Sigmoid colon (tissue), 7 donors: ENCODE measurements at places on chromosomes 2 and 18. TPM values are rescaled to one million over a fixed set of nuclear protein-coding genes. Genes with fewer than 3 reads are reported as not detected.

Gene TMEM178A
- total RNA-seq: 3.9 TPM

Gene NPPC
- total RNA-seq: not detected

GRCh38 chr2:204257781-204258180, 287.5 kb upstream of the PARD3B start:
- no peak for DNase-seq

DNA sequence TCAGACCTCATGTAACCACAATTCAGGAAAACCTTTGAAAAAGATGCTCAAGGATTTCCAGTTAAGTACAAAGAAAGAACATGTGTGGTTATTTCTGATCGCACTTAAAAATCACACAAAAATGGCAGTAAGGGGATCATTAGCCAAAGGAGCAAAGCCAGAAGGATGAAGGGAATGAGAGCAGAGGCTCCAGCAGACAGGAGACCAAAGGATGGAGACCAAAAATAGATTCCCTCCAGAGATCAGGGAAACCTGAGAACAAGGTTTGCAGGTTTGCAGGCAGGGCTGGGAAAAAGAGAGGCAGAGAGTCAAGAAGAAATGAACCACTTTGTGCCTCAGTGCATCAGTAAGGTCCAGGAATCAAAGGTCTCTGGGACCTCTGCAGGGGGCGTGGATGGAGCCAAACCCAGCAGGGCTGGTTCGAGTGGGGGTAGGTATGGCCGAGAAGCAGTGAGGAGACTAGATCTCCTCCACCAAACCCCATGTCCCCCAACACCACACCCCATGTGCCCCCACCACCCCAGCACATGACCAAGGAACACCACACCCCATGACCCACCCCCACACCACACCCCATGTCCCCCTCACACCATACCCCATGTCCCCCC, 98.5 kb upstream of the GPC1 start:
- DNase-seq: no peak

DNA sequence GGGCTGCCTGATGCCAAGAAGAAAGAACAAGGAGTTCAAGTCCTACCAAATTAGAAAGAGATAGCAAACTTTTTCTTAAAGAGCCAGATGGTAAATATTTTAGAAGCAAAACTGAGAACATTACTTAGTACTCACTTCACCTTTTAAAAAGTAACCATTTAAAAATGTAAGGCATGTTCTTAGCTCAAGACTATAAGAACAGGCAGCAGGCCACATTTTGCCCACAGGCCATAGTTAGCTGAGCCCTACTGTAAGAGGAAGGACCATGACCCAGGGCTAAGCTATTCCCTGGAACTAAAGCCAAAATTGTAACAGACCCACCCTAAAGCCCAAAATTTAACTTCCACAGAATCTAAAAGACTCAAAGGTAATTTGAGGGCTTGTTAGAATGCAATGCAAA, 31.3 kb downstream of the USP40 start:
- no peak for DNase-seq

Gene ACVR1C
- 1.9 TPM for total RNA-seq

DNA sequence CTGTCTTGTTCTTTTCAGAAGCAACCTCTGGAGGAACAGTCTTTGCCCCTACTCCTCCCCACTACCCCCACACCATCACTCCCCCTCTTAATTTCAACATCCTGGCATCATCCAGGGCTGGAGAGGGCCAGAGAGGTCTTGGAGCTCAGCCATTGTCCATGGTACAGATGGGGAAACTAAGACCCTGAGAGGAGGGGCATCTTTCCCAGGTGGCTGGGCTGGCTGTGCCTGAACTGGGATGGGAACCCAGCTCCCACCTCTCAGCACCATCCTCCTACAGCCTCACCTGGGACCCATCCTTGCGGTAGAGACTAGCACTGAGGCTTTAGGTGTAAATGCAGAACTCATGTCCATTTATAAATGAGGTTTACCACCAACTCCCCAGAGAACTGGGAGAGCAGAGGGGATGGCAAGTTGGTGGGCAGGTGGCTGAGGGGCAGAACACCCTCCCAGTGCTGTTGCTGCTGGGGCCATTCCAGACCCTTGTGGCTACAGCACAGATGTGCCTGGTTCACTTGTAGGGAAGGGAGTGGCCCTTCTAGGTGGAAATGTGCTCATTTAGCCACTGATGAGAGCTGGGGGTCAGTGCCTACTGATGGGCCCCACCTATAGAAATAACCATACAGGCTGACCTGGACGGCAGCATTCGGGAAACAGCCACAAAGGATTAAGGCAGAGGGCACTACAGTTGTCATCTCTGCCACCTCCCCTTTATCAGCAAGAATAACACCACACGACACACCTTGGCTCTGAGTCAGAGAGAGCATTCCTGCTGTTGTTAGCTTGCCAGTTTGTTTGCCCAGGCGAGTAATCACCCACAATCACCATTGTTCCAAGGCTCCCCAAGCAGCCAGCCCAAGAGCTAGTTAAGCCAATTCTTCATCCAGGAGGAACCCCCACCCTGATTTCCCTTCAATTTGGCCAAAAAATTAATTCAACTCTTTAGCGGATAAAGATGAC, 2.1 kb downstream of the MLPH start:
- DNase-seq: no peak

DNA sequence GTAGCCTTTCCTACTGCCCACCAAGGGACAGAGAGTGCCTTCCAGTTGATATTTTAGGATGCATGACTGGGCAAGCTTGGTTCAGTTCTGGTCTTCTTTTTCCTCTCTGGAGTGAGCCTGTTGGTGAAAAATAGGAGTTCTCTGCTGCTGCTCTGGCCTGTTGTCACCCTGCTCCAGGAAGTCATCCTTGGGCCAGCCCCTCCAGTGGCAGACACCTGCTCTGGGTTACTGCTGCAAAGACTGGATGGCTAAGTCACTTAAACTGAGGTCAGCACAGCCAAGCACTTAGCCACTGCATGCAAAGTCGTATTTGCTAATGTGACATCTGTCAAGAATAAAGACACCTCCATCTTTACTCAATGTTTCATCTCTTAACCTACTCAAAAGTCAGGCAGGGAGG, 219.6 kb upstream of the ID2 start:
- DNase-seq: peak; percentile 8

DNA sequence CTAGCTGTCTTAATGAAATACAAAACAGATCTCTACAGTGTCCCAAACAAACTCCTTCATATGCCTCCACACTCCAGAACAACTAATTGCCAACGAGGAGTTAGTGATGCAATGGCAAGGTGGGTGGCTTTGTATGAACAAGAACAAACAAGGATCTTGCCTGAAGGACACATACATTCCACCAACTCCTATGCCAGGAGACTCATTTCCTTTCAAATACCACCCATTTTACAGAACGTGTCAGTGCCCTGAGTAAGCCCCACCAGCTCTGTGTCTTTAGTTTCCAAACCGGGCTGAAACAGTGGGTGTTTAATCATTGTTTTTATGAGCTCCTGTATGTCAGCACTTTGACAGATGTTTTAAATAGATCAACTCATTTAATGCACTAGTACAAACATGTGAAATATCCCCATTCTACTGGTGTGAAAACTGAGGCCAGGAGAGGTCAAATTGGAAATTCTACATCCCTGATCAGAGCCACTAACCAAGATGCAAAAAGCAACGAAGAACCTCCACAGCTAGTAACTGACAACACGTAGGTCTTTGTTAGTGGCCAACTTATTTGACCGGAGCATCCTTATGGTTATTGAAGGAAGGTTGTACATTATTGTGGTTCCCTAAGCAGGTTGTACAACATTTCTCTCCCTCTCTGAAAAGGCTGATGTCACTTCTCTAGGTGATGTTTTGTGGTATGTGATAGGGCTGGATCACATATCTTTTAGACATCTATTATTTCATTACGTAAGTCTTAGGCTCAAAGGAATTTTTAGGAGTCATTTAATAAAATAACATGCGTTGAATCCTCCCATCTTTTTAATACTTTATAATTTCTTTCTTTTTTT, 534.9 kb upstream of the TNP1 start:
- DNase-seq: no peak

Gene SULT6B1
- total RNA-seq: not detected

Gene SCG2
- 11.1 TPM for total RNA-seq

Gene PRADC1
- 27.7 TPM for total RNA-seq

- DNase-seq: no peak
Measured at GRCh38 chr2:43132683-43133301, 93.6 kb downstream of the ZFP36L2 start.

Gene POTEI
- total RNA-seq: not detected

Gene LPIN1
- total RNA-seq: 37.4 TPM

- DNase-seq: no peak
Measured at GRCh38 chr2:64721320-64721623, 67.6 kb upstream of the SERTAD2 start.
